Fibroblast of skin of abdomen (primary cell): ENCODE measurements at places on chromosomes 4 and X.

GRCh38 chr4:78131403-78131802 lies 74.3 kb downstream of the FRAS1 start:
- peak; percentile 75 for DNase-seq

DNA sequence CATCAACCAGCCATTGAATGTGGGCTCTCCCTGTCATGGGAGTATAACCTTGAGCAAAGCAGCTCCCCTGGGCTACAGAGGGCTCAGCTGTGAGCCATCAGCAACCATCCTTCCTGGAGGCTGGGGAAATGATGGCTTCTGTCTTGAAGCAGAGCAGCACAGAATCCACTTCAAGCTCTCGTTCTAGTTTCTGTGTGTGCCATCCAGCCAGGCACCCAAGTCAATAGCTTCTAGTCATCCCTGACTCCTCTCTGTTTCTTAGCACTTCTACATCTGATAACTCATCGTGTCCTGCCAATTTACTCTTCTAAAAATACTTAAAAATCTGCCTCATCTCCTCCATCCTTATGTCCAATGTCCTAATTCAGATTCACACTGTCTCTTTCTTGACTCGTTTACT lies 42.2 kb upstream of the TSPAN5 start:
- no peak for DNase-seq

DNA sequence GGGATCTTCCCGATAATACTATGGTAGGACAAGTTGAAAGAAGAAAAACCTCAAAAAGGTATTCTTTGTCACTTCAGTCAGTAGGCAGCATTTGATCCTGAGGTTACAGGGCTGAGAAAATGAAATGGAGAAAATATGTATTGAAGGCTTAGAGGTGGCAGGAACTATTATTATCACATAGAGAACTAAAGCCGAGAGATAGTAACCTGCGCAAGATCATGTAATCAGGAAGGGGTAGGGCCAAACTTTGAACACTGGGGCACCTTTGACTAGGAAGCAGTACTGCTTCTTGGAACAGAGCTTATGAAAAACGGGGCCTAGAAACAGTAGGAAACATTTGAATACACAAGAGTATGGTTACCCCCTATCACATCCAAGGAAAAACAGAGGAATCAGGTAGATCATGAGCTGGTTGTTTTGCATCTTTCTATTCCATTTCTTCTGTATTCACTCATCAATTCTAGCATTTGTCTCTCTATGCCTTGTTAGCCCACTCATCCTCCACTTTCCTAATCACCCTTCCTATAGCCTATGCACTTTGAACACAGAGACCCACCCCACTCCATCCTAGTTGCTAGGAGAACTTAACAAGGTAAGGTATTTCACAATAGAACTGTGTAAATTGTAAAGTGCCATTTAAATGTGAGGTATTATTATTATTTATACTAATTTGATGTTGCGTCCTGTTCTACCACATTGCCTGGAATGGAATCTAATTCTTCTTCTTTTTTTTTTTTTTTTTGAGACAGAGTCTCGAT lies 34.6 kb upstream of the SLC9A7 start:
- no peak for DNase-seq

DNA sequence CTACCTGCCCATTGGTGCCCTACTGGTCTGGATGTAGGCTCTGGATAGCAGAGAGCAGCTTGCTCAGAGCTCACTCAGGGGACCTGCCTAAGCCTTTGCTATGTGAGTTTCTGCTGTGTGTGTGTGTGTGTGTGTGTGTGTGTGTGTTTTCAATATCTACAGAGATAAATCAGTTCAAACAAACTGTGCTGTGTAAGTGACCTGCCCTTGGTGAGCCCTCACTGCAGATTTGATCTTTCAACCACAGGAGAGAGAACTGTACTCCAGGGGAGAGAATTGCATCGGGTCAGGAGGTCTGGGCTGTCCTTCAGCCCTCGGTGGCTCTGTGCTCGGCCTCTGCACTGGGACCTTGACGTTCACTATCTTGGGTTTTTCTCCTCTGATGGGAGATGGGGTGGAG lies 35.0 kb upstream of the CDKN2AIP start:
- no peak for DNase-seq

DNA sequence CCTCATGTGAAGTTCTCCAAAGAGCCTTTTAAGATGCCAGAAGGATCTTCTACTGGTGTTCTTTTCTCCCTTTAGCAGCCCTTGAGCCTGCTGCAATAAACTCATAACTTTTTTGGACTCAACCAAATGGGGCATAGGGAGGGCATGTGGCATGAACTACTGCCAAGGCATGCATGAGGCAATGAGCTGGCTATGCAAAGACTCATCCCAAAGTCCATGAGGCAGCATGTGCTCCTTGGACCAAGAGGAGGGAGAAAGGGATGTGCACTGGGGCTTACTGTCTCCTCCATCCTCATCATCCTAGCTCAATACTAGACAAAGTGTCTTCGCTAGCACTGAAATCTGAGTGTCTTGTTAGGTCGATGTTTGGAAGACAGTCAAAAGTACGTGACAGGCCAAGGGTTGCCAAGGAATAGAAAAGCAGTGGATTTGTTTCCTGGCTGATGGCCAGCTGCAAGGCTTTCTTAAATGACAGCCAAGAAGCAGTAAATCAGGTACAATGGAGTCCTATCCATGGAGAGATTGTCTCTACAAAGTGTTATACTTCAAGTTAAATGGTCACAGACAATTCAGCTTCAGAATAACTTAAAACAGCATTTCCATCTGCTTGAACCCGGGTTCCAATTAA lies 44.5 kb upstream of the ATXN3L start:
- DNase-seq, result no peak

DNA sequence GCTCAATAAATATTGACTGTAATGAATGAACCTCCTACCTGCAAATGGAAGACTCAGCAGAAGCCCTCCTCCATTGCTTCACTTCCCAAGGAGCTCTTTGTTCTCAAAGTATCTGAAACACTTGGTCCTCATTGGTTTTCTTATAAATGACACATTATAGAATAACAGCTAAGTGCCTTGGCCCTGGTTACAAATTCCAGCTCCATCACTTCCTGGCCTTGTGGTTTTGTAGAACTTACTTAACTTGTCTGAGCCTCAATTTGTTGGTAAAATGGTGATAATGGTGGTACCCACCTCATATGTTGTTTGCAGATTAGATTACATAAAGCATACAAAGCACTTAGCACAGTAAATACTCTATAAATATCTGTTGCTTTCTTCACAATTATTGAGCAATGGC lies 25.2 kb upstream of the SMIM20 start:
- peak; percentile 35 for DNase-seq

DNA sequence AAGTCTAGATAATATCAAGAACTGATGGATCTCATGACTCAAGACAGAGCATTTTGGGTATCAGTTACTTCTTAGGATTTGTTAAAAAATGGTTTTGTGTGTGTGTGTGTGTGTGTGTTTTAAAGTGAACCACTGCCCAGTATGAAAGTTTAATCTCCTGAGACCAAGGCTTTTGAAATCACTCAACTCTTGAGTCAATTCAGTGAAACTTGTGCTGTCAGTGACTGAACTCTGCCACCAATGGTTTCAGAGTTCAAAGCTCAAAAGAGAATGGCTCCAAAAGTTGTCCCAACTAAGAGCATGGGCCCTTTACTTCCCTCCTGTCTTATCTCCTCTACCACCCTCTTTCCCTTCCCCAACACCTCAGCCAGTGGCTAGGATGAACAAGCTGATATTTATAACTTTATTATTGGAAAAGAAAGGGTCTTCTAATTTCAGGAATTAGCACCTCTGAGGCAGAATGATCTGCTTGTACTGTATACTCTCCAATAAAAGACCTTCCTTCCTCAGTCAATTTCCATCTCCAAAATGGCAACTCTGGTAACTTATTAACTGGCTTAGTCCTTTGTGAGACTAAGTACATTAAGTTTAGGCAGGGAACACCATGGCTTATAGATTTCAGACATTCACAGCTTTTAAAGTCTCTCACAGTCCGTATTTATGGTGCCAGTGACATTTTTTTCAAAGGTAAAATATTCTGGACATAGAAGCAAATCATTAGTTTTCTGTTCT lies 152.2 kb downstream of the REPS2 start:
- no peak for DNase-seq

DNA sequence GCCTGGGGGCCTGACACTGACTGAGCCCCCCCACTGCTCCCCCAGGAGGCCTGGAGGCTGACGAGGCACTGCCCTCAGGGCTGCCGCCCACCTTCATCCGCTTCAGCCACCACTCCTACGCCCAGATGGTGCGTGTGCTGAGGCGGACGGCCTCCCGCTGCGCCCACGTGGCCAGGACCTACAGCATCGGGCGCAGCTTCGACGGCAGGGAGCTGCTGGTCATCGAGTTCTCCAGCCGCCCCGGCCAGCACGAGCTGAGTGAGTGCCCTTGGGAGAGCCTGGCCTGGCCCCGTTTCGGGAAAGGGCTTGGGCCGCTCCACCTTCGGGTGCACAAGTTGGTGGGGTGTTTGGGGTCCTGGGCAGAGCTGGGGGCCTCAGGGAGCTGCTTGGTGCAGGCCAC lies 11.4 kb downstream of the CPZ start:
- DNase-seq, result no peak

- no peak for DNase-seq
Observed at GRCh38 chr4:187464573-187464972, 531.0 kb upstream of the ZFP42 start.

- peak; percentile 77 for DNase-seq
Observed at GRCh38 chr4:19807505-19807904, 444.2 kb upstream of the SLIT2 start.

DNA sequence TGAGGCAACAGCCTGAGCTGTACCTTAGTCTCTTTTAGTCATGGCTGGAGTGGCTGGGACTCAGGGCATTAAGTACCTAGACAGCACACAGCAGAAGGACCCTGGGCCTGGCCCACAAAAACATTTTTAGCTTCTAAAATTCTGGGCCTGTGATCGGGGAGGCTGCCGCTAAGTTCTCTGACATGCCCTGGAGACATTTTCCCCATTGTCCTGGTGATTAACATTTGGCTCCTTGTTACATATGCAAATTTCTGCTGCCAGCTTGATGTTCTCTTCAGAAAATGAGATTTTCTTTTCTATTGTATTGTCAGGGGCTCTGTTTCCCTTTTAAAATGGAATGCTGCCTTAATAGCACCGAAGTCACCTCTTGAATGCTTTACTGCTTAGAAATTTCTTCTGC lies 952.4 kb downstream of the TRAM1L1 start:
- DNase-seq, result no peak

DNA sequence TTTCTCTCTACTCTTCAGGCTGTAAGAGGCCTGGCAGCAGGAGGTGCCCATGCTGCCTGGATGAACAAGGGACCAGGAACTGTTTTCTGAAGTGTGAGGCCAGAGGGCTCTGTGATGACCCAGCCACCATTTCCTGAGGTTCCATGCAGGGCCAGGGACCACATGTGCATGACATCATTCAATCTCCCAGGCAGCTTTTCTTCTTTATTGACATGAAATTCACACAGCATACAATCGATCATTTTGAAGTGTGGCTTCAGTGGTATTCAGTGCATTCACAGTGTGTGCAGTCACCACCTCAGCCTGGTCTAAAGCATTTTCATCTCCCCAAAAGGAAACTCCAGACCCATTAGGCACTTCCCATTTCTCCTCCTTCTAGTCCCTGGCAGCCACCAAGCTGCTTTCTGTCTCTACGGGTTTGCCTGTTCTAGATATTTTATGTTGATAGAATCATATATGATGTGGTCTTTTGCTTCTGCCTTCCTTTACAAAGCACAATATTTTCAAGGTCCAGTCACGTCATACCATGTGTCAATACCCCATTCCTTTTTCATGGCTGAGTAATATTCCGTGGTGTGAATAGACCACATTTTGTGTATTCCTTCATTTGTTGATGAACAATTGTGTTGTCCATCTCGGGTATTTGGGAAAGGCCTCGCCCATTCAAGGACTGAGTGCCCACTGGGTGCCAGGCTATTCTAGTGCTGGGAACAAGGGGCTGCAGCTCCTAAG lies 93.1 kb downstream of the PSAPL1 start:
- peak; percentile 91 for DNase-seq

DNA sequence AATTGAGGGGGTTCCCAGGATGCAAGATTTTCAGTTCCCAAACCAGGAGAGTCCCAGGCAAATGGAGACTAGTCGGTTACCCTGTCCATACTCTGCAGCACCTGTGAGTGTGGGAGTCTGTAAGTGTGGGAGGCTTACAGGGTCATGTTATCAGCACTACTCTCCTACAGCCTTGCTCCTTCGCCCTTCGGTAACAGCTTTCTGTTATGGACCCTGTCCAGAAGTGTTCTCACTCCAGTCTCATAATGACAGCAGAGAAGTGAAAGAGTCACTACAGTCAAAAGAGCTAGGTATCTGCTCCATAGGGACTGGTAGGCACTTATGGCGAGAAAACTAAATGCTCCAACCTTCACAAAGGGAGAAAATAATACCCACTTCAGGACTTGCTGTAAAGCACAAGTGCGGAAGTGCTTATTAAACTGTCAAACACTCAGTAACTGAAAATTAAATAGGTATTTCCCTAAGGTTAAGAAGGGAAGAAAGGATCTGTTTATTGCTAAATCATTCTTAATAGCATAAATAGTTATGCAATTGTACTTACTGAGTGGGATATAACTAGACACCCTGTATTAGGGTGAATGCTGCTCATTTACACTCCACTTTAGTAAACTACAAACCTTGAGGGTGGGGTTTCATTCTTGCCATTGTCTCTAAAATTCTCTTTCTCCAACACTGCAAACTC lies 2.7 kb upstream of the ADH7 start:
- no peak for DNase-seq

GRCh38 chr4:112280386-112281056 lies 5.2 kb downstream of the TIFA start:
- no peak for DNase-seq

DNA sequence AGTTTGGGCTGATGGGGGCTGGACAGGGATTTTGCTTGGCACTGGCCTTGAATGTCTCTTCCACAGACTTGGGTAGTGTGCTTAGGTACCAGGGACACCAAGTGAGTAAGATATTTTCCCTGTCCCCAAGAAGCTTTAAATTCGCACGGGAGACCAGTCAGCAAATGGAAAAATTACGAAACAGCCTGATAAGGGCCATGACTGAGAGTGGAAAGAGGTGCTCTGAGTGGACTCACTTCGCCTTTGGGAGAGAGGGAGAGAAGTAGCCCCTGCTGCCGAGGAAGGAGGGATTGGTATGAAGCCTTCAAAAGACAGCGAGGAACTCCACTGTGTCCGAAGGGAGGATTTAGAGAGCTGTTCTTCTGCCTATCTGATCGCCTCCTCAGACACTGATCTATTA lies 2.6 kb downstream of the LSM6 start:
- no peak for DNase-seq

DNA sequence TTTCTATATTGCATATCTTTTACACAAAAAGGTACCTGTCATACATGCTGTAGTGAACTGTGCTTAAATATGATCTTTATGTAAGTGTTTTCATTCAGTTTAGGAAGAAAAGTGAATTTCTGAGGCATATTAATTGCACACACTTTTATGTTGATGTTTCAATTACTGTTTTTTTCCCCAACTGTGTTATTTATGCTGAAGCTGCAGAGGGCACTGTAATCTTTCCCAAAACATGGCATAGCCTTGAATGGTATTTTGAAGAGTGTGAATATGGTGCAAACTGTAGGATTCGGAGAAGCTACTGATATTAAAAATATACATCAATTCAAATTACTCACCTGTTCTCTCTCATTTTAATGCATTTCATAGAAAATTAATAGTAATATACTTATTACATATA lies 6.0 kb upstream of the CENPE start:
- DNase-seq, result no peak

DNA sequence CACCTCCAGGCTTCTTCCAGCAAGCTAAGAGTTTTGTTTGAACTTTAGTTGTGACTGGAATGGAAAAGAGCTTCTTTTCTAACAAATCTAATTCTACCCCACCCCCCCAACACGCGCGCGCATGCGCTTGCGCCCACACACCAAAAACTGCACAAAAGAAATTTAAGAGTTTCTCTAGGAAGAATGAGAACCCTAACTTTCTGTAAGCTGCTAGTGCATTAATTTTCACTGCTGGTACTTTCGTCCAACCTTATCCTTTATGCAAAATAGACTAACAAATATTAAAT lies 9.0 kb upstream of the INTU start:
- DNase-seq, result peak; percentile 26
